ENCODE measurements at places on chromosomes 7 and 10.

GRCh38 chr10:127922675-127923366 is 15.9 kb downstream of the PTPRE start:
- no peak for DNase-seq

DNA sequence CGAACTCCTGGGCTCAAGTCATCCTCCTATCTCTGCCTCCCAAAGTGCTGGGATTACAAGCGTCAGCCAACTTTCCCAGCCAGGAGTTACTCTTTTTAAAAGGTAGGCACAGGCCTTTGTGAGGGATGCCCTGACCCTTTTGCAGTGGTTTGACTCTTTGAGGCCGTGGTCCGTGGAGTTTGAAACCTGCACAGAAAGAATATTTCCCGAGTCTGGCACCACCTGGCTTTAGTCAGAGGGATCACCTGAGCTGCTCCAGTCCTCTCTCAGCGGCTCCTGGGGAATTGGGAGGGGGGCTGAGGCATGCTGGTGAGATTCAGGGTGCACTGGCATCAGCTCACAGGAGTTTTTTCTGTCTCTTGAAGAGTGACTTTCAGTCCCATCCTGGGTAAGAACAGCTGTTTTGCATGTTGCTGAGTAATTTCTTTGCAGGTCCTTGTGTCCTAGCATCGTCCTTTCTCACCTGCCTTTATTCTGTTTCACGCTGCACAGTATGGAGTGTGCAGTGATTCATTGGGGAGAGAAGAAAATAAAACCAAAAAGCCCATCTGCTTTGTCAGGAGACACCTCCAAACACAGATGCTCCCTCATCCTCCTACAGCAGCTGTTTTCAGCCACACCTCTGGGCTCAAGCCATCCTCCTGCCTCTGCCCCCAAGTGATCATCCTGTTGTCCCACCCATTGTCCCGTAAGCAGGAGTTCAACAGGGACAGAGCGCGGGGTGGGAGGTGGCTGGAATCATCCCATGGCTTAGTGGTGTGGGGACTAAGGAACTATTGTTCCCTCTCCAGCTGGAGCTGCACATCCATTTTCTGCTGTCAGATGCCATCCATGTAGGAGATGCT is 284.7 kb downstream of the CAMK1D start:
- no peak for DNase-seq

DNA sequence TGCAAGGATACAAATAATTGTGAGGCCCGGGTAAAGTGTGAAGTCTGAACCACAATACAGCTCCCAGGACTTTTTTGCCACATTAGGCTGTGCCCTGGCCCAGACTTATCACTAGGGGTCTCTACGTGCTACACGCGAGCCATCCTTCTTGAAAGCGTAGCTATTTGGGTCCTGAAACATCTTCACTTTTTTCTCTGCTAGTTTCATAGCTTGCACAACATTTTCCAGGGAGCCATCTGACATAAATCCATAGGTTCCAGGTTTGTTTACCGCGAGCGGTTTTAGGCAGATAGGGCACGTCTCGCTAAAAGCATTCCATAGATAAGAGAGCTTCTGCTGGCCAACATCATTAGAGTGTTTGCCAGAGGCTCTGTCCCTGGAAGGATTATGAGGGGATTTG is 226.5 kb downstream of the RPS24 start:
- no peak for DNase-seq

GRCh38 chr7:11228515-11228914 is 254.8 kb downstream of the PHF14 start:
- DNase-seq: no peak

DNA sequence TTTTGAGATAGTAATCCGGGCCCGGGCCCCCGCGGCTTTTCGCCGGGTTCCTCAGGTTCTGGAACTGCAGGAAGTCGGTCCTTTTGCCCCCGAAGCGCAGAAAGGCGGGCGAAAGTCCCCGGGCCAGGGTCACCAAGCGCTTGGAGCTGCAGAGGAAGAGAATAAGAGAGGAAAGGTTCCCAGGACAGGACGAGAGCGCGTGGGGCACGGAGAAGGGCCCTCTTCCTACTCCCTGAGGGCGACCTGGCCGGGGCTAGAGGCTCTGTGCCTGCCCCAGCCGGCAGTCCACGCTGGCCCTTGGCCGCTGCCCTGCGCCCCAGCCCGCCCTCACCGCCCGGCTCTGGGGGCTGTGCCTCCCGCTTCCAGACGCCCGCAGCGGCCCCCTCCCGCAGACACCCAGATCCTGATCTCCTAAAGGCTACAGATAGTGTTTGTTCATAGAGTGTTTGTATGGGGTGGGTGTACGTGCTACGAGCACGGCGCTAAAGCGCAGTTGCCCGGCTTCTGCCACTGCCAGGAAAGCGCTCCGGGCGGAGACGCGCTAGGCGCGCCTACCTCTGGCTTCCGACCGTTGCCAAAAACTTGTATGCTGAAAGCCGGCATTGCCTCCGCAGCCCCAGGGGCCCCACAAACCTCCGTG is 3.2 kb downstream of the HPSE2 start:
- DNase-seq: no peak

DNA sequence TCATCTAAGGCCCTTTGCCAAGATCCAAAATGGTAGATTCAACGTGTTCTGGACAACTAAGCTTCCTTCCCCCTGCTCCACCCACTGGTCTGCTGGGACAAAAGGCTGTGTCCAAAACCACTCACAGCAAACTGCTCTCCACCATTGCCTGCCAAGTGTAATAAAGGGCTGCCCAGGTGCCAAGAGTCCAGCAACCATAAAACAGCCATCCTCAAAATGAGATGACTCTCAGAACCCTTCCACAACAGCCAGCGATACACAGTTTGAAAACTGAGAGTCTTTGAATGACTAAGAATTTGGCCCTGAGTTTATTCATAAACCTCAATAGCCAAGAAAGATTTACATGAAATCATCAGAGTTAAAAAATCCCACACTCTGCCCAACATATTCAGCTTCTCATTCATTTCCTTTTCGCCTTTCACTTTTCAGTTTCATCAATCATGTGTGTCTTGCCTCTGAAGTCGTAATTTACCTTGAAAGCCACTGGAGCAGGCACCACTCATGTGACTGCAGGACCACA is 658.1 kb upstream of the MGMT start:
- no peak for DNase-seq

DNA sequence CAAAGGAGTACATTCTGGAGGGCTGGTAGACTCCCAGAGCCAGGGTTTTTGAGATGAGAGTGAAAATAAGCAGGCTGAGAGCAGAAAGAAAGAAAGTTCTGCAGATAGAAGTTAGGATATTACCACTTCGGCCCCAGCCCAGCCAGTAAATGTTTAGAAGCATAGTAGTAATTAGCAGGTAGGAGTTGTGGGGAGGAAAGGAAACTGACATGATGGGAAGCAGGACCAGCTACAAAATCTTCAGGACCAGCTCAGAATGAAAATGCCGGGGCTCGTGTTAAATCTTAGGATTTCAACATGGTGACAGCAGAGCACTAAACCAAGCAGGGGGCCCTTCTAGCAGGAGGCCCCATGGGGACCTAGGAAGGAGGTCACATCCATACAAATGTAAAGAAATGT is 28.7 kb downstream of the PRSS2 start:
- DNase-seq: no peak

- DNase-seq: no peak
Measured at GRCh38 chr7:51545131-51545530, 228.5 kb upstream of the COBL start.

- no peak for DNase-seq
Measured at GRCh38 chr10:21599582-21599981, 65.5 kb downstream of the MLLT10 start.

GRCh38 chr7:117562759-117563158 is 82.9 kb downstream of the CFTR start:
- DNase-seq: no peak

DNA sequence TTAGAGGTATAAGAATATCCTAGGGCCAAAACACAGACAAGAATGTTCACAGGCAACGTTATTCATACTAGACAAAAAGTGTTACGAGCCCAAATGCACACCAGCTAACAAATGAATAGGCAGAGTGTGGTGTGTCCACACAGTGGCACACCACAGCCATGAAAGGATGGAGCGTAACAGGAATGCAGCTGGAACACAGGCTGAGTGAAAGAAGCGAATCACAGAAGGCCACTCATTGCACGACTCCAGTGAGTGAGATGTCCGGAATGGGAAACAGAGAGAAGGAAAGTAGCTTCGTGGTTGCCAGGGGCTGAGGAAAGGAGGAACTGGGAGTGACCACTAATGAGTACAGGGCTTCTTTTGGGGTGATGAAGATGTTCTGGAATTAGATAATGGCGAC is 198.8 kb downstream of the TNS3 start:
- DNase-seq: no peak

DNA sequence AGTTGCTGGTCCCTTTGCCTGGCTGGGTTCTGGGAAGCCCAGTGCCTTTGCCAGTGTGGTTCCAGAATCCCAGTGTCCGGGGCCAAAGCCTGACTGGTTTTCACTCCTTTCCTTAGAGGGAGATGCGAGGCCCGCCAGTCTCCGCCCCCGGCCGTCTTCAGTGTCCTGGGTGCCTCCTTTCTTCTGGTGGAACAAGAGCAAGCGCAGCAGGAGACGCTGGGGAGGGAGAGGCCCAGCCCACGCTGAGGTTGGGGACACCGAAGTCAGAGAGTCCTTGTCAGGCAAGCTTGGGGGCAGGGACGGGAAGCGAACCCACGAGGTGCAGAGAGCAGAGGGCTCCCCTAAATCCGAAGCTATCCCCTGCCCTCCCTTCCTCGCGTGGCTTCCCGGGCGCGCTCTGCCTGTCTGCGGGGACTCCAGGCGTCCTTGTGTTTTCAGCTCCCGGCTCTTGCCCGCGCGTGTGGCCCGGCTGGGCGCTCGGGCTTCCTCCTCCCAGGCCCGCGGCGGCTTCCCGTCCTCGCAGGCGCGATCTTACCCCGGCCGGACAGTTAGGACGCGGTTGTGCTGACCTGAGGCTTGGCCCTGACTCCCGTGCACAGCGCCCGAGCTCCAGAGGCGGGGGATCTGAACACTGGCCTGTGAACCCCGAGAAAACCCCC is 60.6 kb upstream of the UBE3C start:
- DNase-seq: no peak

- peak; percentile 35 for DNase-seq
Measured at GRCh38 chr10:104028146-104028545, 57.5 kb downstream of the COL17A1 start.

DNA sequence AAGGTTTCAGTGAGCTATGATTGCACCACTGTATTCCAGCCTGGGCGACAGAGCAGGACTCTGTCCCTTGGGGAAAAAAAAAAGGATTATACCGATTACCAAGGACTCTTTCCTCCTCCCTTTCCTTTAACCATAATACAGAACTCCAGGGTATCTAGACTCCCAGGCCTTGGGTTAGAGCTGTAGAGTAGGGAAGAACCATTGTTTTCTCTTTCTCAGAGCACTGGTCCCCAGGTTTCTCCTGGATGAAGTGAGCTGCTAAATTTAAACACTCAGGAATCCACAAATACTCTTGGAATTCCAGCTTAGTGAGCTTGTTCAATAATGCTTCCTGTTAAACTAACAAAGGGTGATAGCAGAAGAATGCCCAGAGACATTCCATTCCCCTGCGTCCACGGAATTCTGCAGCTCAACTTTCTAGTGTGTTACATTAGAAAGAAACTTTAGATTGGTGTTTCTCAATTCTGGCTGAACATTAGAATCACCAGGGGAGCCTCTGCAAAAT is 14.6 kb upstream of the RPEL1 start:
- no peak for DNase-seq

DNA sequence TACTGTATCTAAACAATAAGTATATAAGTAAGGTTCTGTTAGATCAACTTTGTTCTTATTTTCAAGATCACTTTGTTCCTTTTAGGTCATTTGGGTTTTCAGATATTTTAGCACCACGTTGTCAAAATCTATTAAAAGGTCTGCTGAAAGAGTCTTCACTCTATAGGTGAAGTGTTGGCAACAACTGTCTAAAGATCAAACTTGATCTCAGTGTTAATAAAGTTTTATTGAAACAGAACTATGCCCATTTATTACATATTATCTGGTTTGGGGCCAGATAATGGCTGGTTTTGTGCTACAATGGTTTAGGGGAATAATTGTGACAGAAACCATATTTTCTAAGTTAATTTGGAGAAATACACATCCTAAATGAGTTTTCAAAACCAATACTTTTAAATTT is 478.9 kb upstream of the GRM3 start:
- DNase-seq: no peak

GRCh38 chr7:2855386-2855785 is 11.3 kb upstream of the GNA12 start:
- no peak for DNase-seq

DNA sequence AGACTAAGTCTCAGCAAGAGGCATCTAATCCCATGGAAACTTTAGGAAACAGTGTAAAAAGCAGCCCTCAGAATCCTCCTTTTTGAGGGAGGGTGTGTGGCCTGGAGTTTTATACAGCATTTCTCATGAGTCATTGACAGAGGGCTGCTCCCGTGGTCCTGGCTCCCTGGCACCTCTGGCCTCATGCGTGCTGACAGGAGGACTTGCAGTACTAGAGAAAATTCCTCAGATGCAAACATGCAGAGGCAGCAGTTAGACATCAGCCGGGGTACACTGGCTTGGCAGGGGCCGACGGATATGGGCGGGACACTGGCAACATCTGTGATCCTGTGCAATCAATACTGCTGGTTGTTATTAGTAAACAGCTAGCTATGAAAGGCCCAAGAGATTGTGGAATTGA is 925.1 kb upstream of the CELF2 start:
- DNase-seq: no peak

- DNase-seq: no peak
Measured at GRCh38 chr7:2197436-2198155, 35.1 kb downstream of the MAD1L1 start.

DNA sequence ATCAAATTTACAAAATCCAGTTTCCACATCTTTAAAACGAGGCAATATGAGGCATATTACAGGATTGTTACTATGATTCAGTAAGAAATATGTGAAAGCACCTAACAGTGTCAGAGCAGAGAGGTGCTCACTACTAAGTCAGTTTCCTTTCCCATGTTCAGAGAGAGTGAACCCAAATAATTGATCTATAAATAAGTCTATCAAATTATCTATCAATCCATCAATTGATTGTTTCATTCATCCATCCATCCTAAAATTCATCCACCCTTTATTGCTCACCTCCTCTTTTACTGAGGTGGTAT is 340.8 kb downstream of the SUGCT start:
- no peak for DNase-seq

GRCh38 chr10:72244573-72245038 is 28.5 kb upstream of the ASCC1 start:
- no peak for DNase-seq

DNA sequence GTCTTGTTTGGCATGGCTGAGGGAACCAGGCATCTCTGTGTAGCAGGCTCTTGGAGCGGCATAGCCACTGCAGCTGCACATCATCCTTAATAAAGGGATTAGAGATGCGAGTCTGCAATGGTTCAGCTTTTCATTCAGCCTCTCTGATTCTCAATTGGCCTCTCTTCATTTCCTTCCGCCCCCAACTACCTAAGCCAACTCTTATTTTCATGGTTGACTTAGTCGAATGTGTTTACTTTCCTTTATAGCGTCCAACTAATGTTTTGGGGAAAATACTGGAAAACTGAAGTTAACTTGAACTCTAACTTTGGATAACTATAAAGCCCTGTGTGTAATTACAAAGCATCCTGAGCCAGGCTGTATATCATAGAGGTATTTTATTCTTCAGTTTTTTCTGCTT is 202.2 kb upstream of the KIAA1217 start:
- DNase-seq: no peak

DNA sequence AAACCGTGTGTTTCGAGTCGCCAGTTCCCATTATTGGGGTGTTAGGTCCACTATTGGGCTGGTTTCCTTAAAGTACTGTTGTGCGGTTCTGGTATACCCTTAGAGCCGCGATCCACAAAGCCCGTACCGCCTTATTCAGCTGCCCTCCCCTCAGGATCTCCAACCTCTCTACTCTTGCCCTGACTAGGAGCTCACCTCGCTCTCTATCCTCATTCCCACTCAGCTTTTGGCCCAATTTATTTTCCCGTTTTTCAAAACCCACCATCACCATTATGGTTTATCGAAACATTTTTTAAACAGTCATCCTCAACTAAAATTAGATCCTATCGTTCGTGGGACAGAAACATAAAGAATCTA is 461 bp upstream of the ETV1 start:
- DNase-seq: no peak

All from activated CD4-positive, alpha-beta T cell treated with anti-CD3 and anti-CD28 coated beads for 4 hours (primary cell).